ENCODE measurements at places on chromosomes 16 and 17. TPM values are rescaled to one million over a fixed set of nuclear protein-coding genes. Genes with fewer than 3 reads are reported as not detected.

DNA sequence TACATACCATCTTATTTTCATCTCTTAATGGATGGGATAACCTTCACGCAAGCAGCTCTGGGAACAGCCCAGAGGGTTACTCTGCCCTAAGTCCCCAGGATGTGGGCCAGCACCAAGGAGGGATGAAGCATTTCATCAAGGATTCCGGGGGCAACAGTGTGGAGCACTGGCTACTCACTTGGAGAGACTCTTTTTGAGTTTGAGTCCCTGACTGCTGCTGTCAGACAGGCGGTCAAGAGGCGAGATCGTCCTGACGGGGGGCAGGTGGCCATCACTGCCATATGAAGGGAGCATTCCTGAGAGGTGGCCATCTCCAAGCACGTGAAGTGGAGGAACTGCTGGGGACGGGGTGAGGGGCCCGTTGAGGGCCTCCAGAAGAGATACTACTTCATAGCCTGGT is 18.1 kb upstream of the FOXJ1 start:
- no peaks in the 10 kb centered on the region for H3K27me3 ChIP-seq
- peaks cover 9% of the 10 kb centered on the region for H3K4me1 ChIP-seq
- no peaks in the 10 kb centered on the region for H3K36me3 ChIP-seq
- H3K27ac ChIP-seq, result no peak overlapping the region

DNA sequence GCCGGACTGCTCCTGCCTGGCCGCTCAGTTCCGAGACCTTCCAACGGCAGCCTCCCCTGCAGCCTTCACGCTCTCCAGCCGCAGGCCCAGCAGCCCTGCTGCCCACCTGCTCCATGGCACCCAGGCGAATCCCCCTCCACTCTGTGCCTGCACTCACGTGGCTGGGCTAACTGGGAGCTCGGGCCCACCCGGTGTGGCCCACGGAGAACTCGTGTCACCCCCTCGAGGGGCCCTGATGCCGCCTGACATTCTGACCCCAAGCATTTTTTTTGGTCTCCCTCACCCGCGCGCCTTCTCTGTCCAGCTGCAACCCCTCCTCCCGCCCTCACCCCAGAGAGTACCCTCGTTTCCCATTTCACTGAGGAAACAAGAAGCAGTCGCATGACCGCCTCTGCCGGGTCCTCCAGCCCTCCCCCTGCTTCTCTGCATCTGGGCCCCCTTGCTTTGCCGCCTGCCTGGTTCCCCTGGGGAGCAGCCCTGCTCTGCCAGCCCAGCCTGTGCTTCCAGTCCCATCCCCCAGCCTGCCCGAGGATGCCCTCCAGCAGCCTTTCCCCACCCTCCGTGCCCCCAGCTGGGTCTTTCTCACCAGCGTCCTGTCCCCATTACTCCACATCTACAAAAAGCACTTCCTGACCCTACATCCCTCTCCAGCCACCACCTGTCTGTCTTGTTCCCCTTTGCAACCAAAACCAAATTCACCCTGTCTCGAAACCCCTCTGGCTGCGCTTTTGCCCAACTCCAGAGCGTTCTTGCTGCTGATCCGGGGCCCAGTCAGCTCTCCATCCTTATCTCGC is 146.4 kb upstream of the CHMP6 start:
- no peak for DNase-seq
- no peaks in the 10 kb centered on the region for H3K27me3 ChIP-seq
- H3K4me3 ChIP-seq, result no peak overlapping the region
- H3K27ac ChIP-seq, result no peak overlapping the region

DNA sequence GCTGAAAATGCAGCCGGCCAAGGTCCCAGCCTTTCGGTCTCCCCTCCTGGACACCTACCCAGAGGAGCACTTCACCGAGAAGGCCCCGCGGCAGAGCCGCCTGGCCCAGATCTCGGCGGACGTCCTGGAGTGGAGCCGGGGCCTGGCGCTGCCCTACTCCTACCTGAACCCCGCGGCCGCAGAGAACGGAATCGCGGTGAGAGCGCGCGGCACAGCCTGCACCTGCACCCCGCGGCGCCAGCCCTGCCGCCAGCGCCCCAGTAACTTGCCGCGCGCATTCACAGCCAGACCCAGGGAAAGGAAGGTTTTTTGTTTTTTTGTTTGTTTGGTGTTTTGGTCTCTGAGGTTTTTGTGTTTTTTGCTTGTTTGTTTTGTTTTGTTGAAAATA is 15.2 kb downstream of the ALOX12B start:
- H3K27me3 ChIP-seq, result peaks cover 100% of the 10 kb centered on the region
- H3K36me3 ChIP-seq, result no peaks in the 10 kb centered on the region
- H3K4me1 ChIP-seq, result peaks cover 13% of the 10 kb centered on the region
- H3K4me3 ChIP-seq, result peak overlapping the region; percentile 44
- H3K27ac ChIP-seq, result no peak overlapping the region
- DNase-seq, result no peak

- H3K4me1 ChIP-seq, result peaks cover 15% of the 10 kb centered on the region
- no peak for DNase-seq
- H3K36me3 ChIP-seq, result peaks cover 11% of the 10 kb centered on the region
- peak overlapping the region; percentile 76 for H3K27ac ChIP-seq
These were observed 11.1 kb downstream of the RAB40B start for GRCh38 chr17:82687375-82687861.

DNA sequence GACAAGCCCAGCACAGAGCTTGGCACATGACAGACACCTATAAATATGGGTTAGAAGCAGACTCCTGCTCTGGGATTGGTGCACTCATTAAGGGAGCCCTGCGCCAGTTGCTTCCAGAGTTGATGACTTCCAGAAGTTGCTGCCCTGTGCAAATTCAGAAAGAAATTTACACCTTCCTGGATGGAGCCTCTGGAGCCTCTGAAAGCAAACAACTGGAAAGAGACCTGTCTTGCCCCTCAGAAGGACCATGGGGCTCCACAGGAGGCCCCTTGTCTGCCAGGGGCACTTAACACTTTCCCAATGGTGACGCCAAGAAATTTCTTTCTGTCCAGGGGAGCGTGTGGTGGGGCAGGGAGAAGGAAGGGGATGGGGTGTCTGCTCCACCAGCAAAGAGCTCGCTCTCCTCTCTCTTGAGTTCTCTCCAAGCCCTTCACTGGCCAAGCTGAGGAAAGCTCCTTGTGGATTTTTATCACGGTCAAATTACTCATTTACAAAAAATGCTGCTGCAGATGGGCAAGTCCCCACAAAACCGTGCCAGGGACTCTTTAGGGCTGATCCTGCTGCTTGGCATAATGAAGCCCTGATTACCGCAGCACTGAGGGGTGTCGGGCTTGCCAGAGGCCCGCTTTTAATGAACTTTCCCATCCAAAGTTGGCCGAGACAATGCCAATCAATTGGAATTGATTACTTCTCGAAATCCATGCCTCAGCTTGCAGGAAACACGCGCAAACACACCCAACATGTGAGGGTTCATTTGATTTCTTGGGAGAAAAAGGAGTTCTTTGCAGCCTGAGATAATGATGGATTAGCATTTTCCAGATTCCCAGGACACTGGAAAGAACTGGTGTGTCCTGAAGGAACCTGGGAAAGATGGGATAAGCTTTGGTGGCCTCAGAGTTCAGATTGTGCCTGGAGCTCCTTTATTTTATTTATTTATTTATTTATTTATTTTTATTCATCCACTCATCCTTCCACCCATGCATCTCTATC is 583.6 kb upstream of the CDH5 start:
- H3K4me3 ChIP-seq, result no peak overlapping the region
- no peak overlapping the region for H3K27ac ChIP-seq
- no peaks in the 10 kb centered on the region for H3K27me3 ChIP-seq
- H3K36me3 ChIP-seq, result no peaks in the 10 kb centered on the region
- no peak for DNase-seq

- no peak overlapping the region for H3K27ac ChIP-seq
- H3K4me3 ChIP-seq, result no peak overlapping the region
- H3K27me3 ChIP-seq, result peaks cover 9% of the 10 kb centered on the region
- no peak for DNase-seq
These were observed 99.1 kb upstream of the RBBP6 start for GRCh38 chr16:24440306-24440705.

GRCh38 chr16:66620429-66620795 is 15.9 kb downstream of the CMTM3 start:
- peaks cover 19% of the 10 kb centered on the region for H3K36me3 ChIP-seq
- H3K4me3 ChIP-seq, result no peak overlapping the region
- H3K27ac ChIP-seq, result no peak overlapping the region

GRCh38 chr17:34504814-34505484 is 74.4 kb upstream of the TMEM132E start:
- DNase-seq, result no peak
- peaks cover 70% of the 10 kb centered on the region for H3K27me3 ChIP-seq
- no peaks in the 10 kb centered on the region for H3K4me1 ChIP-seq
- no peak overlapping the region for H3K27ac ChIP-seq
- no peaks in the 10 kb centered on the region for H3K36me3 ChIP-seq

GRCh38 chr16:8756755-8757154 is 40.7 kb downstream of the TMEM186 start:
- H3K27ac ChIP-seq, result no peak overlapping the region
- H3K4me3 ChIP-seq, result no peak overlapping the region
- H3K4me1 ChIP-seq, result peaks cover 16% of the 10 kb centered on the region
- H3K27me3 ChIP-seq, result no peaks in the 10 kb centered on the region
- no peak for DNase-seq

- DNase-seq, result no peak
- no peaks in the 10 kb centered on the region for H3K27me3 ChIP-seq
- peaks cover 30% of the 10 kb centered on the region for H3K4me1 ChIP-seq
- H3K36me3 ChIP-seq, result peaks cover 29% of the 10 kb centered on the region
- peak overlapping the region; percentile 62 for H3K27ac ChIP-seq
- no peak overlapping the region for H3K4me3 ChIP-seq
These were observed 42.7 kb downstream of the GNA13 start for GRCh38 chr17:65013613-65014391.

DNA sequence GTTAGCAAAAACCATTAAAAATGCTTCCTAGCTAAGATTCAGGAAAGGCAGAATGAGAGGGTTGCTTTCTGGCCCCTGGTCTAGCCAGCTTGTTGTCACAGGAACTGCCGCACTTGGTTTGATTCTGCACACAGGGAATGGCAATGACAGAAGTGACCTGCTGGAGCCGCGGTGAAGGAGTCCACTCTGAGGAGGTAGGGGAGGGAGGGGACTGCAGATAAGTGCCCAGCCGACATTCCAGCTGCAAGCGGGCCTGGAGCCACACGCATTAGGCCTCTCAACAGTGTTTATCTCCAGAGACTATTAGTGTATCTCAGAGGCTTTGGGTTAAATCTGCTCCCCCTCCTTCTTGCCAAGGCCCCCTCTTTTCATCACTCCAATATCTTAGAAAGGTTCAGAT is 38.6 kb downstream of the CDRT15 start:
- H3K27me3 ChIP-seq, result peaks cover 6% of the 10 kb centered on the region
- no peak for DNase-seq
- no peak overlapping the region for H3K27ac ChIP-seq
- peaks cover 3% of the 10 kb centered on the region for H3K36me3 ChIP-seq
- H3K4me3 ChIP-seq, result no peak overlapping the region

GRCh38 chr17:80219763-80220053 is 425 bp downstream of the SGSH start:
- H3K36me3 ChIP-seq, result peaks cover 9% of the 10 kb centered on the region
- H3K27ac ChIP-seq, result peak overlapping the region; percentile 91
- H3K4me3 ChIP-seq, result peak overlapping the region; percentile 89
- no peaks in the 10 kb centered on the region for H3K27me3 ChIP-seq
- peaks cover 16% of the 10 kb centered on the region for H3K4me1 ChIP-seq

- H3K4me3 ChIP-seq, result no peak overlapping the region
- peaks cover 10% of the 10 kb centered on the region for H3K36me3 ChIP-seq
- H3K27me3 ChIP-seq, result no peaks in the 10 kb centered on the region
- peak overlapping the region; percentile 97 for H3K27ac ChIP-seq
- peaks cover 48% of the 10 kb centered on the region for H3K4me1 ChIP-seq
These were observed 18.7 kb upstream of the ZNF750 start for GRCh38 chr17:82858376-82859126.

DNA sequence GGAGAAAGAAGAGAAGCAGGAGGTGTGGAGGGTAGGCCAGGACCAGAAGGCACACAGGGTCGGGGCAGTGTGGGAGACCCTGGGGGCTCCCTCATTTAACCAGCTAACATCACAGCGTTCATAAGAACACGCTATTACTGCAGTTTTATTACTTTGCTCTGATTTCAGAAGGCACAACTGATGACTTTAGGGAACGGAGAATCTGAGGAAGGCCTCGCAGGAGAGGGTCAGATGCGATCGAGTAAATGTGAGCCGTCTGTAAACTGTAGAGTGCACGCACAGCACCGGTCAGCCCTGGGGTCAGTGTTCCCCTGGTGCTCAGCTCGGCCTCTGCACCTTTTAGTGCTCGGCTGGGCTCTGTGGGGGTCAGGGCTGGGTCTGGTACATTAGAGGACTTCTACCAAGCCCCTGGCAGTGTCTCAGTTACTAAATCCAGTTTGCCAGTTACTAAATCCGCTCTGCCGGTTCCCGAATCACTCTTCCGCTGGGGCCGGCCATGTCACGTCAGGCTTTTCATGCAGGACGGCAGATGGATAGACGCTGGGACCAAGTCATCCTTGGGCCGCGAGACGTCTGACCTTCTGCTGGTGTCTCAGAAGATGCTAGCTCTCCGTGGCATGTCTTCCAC is 325.9 kb downstream of the SEC14L1 start:
- peaks cover 67% of the 10 kb centered on the region for H3K4me1 ChIP-seq
- peak overlapping the region; percentile 46 for H3K4me3 ChIP-seq
- H3K27ac ChIP-seq, result peak overlapping the region; percentile 94
- H3K36me3 ChIP-seq, result peaks cover 18% of the 10 kb centered on the region
- no peak for DNase-seq

- no peak overlapping the region for H3K4me3 ChIP-seq
- no peak for DNase-seq
These were observed 27.5 kb upstream of the ARL4D start for GRCh38 chr17:43371227-43371821.

DNA sequence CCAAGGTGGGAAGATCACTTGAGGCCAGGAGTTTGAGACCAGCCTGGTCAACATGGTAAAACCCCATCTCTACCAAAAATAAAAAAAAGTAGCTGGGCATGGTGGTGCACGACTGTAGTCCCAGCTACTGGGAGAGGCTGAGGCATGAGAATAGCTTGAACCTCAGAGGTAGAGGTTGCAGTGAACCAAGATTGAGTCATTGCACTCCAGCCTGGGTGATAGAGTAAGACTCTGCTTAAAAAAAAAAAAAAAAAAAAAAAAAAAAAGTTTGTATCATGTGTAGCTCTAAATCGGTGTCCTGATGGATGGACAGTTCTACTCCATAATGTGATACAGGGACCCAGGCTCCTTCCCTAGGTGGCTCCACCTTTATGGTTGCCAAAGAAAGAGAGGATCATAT is 497.1 kb upstream of the RBFOX1 start:
- H3K27ac ChIP-seq, result no peak overlapping the region
- H3K27me3 ChIP-seq, result peaks cover 3% of the 10 kb centered on the region
- no peaks in the 10 kb centered on the region for H3K4me1 ChIP-seq
- H3K4me3 ChIP-seq, result no peak overlapping the region
- no peaks in the 10 kb centered on the region for H3K36me3 ChIP-seq

GRCh38 chr17:79033741-79034501 is 10.0 kb downstream of the C1QTNF1 start:
- DNase-seq, result no peak
- no peaks in the 10 kb centered on the region for H3K4me1 ChIP-seq
- H3K4me3 ChIP-seq, result no peak overlapping the region
- H3K36me3 ChIP-seq, result no peaks in the 10 kb centered on the region
- peaks cover 7% of the 10 kb centered on the region for H3K27me3 ChIP-seq

Gene ZC3H7A
- 66.7 TPM for total RNA-seq

Gene ZP2
- not detected for total RNA-seq

Gene TP53TG3
- total RNA-seq, result not detected

Gene DNAAF8
- 0.49 TPM for total RNA-seq

Gene TBC1D3I
- total RNA-seq, result 0.80 TPM

Gene MPHOSPH6
- total RNA-seq, result 32.2 TPM

Measured in mesothelial cell of epicardium (in vitro differentiated cells).